ENCODE measurements at places on chromosomes 16 and 17. TPM values are rescaled to one million over a fixed set of nuclear protein-coding genes. Genes with fewer than 3 reads are reported as not detected.

DNA sequence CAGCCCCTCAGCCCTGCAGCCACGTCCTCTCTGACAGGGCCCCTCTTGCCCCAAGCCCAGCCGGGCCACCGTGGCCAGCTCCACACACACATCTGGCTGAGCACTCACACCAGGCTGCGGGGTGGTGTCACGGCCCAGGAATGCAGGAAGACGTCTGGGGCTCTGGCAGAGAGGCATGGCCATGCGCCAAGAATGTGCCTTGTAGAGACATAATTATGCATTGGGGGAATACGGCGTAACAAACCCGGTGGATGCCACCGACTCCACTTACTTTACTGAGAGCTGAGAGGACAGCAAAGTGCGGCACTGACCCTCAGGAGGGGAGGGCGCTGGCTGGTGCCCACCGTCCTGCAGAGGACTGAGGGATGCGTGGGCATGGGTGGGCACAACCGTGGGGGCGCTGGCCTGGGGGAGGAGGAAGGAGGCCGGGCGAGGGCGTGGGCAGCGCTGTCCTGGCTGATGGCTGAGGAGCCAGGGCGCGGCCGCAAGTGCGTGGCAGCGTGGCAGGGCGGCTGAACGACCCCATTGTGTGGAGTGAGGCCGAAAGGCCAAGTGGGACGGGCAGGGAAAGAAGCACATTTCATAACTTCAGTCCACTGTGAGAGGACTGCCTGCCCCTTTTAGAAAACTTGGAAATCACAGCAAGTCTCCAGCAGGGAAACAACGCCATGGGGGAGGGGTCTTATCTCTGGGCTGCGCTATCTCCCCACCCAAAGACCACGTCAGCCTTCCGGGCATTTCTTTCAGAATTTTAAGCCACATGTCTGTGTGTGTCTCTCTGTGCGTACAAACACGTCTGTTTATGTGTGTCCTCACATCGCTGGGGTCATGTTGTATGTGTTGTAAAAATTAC is 30.6 kb downstream of the METRNL start:
- no peak for DNase-seq

The MT3 gene
- total RNA-seq: not detected

The TBX2 gene
- 27.1 TPM for total RNA-seq

The KRT36 gene
- total RNA-seq: 0.51 TPM

DNA sequence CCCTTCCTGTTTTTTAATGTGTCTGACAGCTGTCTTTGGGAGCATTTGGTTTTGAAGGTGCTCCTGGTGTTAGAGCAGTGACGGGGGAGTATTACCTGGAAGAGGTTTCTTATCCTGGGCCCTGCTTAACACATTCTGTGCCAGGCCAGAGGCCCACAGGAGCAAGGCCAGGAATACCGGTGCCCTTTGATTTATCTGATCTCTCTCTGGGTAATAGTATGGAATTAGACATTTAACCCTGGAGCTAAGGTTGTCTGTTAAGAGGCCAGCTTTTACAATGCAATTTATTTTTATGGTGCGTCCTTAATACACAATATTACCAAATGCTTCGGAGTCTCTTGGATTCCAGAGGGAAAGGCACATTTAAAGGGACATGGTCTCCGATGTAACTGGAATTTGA is 37.2 kb upstream of the GSE1 start:
- no peak for DNase-seq

- no peak for DNase-seq
Observed at GRCh38 chr17:76080768-76081287, 1.8 kb downstream of the ZACN start.

DNA sequence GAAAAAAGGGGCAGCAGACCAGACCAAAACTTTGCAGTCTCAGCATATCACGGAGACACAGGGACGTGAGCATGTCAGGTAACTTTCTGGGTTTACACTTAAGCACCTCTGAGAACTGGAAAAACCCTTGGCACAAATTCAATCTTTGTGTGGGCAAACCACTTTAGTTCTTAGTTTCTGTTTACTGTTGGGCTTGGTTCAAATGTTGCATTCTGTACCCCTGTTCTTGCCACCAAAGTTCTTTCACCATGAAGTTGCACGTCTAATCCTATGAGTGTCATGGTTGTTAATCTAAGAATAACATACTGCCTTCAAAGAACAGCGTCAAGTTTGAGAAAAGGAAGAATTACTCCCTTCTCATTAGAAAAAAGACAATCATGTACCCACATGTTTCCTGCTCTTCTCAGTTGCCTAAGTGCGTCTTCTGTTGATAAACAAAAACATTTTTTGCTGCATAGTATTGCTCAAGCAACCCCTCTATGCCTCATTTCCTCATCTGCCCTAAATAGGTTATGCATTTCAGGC is 11.6 kb downstream of the KRT33A start:
- DNase-seq: no peak

The AANAT gene
- total RNA-seq: not detected

- no peak for DNase-seq
Observed at GRCh38 chr16:54602666-54603065, 316.1 kb upstream of the IRX3 start.

The KRT13 gene
- total RNA-seq: not detected

The AOC3 gene
- total RNA-seq: 14.0 TPM

DNA sequence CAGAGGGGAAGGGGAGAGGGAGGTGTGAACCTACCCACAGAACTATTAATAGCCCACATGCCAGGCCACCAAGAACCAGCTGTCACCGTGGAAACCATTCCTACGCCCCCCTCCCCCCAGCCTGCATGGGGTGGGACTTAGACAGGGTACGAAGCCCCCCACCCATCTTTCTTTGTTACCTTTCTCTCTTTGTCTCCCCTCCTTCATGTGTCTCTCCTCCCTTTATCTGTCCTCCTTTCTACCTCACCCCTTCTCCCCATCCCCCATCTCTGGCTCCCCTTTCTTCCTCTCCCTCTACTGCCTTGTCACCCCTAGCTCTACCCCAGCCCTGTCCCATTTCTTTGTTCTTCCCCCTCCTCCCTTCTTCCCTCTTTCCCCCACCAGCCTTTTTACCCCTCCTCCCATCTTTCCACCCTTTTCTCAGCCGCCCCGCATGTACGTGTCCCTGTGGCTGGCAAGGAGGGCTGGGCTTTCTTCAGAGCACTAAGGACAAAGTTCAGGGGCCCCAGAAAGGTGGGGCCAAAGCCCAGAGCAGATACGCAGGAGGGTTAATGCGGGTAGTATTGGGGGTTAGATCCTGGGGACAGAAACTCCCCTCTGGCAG is 8.0 kb downstream of the THRA start:
- no peak for DNase-seq

DNA sequence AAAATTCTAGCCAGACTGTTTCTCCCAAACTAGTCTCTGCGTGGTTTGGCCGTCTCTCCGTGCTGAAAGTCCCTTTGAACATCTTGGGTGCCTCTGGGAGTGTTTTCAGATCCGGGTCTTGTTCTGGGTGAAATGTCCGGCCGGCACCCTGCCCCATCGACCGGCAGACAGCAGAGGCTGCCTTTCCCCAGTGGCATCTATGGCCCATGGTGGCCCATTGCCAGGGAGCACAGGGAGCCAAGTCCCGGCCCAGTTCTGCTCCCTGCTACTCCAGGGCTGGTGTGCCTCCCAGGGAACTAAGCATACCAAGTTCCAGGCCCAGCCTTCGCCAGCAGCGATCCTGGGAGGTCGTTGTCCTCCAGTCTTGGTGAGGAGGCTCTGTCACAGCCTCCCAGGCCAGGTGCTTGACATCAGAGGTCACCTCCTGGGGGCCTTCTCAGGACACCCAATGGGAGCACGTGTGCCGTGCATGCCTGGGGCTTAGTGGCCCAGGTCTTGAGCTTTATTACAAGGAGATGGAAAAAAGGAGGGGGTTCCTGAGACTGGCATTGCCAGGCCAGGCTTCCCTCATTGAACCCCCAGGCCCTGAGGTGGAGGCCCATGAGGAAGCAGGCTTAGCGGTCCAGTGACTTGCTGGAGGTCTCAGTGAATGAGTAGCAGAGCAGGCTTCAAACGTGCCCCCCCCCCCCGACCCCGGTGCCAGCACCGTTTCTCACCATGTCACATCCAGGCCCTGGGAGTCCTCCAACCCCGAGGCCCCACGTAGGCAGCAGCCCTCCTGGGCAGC is 54.0 kb downstream of the PGS1 start:
- DNase-seq: no peak

DNA sequence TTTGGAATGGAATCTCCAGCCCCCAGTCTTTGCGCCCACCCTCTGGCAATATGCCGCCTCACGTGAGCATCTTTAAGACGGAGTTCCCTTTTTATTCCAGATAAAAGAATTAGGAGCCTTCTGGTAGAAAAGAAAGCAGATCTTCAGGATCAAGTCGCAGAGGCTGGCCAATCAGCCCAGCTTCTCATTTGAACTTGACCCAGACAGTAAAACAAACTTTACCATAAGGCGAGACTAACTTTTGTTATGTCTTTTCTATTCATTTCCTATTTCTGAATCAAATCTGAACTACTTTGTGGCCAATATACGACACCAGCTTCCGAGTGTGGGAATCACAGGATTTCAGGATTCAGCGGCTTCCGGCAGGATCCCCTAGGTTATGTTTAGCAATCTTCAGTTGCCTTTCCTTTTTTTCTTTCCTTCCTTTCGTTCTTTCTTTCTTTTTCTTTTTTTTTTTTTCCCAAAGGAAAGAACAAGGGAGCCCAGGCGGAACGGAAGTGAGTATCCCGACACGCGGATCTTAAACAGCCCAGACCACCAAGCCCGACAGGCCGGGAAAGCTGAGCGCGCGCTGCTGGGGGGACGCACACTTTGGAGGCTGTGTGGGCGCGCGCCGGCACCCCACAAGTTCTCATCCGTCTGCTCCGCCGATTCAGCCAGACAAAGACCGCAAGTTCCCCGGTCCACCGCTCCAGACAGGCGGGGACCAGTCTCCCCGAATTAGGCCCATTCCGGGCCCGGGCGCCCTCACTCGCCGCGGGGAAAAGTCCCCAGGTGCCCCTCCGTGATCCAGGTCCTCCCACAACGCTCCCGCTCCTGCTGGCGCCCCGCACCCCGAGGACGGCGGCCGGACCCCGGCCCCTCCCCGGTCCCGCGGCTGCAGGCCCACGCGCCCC is 633 bp downstream of the TBC1D16 start:
- peak; percentile 87 for DNase-seq

- DNase-seq: peak; percentile 59
Observed at GRCh38 chr16:53511403-53512280, 8.6 kb upstream of the AKTIP start.

The CDH15 gene
- 1.7 TPM for total RNA-seq

The PDILT gene
- not detected for total RNA-seq

GRCh38 chr17:38900978-38901656 is 24.3 kb upstream of the LASP1NB start:
- no peak for DNase-seq

DNA sequence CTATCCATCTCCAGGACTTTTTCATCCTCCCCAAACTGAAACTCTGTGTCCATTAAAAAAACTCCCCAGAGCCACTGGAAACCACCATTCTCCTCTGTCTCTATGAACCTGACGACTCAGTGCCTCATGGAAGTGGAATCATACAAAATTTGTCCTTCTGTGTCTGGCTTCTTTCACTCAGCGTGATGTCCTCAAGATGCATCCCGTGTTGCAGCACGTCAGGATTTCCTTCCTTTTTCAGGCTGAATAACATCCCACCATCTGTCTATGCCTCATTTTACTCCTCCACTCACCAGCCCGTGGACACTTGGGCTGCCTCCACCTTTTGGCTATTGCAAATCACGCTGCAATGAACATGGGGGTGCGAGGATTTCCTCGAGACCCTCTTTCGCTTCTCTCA is 12.6 kb upstream of the ALDH3A1 start:
- DNase-seq: no peak

GRCh38 chr16:73768786-73769203 is 527.8 kb upstream of the PSMD7 start:
- no peak for DNase-seq

DNA sequence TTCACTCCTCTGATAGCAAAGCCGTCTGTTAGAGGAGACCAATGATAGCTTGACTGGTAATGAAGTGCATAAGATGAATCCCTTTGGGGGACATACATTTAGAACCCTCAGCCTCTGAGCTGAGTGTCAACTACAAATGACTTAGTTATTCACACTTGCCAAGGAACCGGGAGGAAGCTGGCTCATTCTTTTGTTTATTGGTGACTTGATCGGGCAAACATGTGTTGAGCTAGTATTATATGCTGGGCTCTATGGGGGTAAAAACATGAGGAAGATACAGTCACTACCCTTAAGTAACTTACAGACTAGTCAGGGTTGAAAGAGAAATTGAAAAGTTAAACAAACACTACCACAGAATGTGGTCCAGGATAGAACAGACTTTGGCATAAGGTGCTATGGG is 3.0 kb downstream of the CCL16 start:
- no peak for DNase-seq

- no peak for DNase-seq
Observed at GRCh38 chr17:29376667-29377270, 13.4 kb upstream of the TAOK1 start.

The MARCHF10 gene
- not detected for total RNA-seq

The CLEC18A gene
- total RNA-seq: 0.55 TPM

GRCh38 chr17:48563385-48563838 is 14.7 kb downstream of the HOXB4 start:
- no peak for DNase-seq

GRCh38 chr16:22075776-22076175 is 16.6 kb upstream of the VWA3A start:
- DNase-seq: no peak

DNA sequence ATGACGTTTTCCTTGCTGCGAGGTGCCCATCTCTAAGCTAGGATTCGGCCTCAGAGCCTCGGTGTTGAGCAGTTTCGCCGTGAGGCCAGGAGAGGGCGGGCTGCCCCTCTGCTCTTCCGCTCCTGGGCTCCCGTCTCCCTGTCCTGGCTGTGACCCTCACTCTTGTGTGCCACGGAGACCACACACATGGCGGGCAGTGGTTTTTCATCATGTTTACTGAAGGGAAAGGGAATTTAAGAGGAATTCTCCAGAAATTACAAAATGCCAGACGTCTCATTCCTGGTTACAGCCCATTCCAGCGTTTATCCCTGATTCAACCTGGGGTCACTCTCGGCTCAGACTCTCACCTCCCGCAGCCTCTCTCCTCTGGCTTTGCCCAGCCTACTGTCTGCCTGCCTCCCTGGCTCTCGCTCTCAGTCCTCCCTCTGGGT is 96.8 kb upstream of the ELAC2 start:
- DNase-seq: no peak

- DNase-seq: no peak
Observed at GRCh38 chr17:50252781-50253180, 21.5 kb upstream of the TMEM92 start.

GRCh38 chr16:54542805-54543505 is 256.4 kb upstream of the IRX3 start:
- DNase-seq: no peak

- DNase-seq: peak; percentile 77
Observed at GRCh38 chr16:17358355-17358754, 112.4 kb downstream of the XYLT1 start.

The TMUB2 gene
- 48.5 TPM for total RNA-seq

DNA sequence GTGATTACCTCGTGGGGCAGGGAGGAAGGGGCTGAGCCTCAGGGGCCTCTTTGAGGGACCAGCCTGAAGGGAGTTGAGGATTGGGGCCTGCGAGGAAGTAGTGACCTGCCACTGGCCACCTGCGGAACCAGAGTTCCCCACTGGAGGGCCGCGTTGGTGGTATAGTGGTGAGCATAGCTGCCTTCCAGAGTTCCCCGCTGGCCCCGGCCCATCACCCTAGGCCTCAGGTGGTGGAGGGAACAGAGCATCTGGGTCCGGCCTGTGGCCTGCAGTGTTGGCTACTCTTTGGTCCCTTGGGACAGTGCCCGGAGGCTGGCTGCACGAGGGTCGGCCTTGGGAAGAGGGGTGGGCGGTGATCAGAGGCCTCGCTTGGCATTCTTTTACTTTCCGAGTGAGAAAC is 20.5 kb downstream of the MGAT5B start:
- peak; percentile 44 for DNase-seq

GRCh38 chr17:16352303-16352666 is 984 bp downstream of the CENPV start:
- peak; percentile 77 for DNase-seq
